ENCODE measurements at places on chromosomes 7 and 10.

- DNase-seq: no peak
Measured at GRCh38 chr10:78575400-78575799, 493.4 kb upstream of the ZMIZ1 start.

GRCh38 chr7:16986755-16987154, 105.0 kb upstream of the AGR3 start:
- DNase-seq: no peak

DNA sequence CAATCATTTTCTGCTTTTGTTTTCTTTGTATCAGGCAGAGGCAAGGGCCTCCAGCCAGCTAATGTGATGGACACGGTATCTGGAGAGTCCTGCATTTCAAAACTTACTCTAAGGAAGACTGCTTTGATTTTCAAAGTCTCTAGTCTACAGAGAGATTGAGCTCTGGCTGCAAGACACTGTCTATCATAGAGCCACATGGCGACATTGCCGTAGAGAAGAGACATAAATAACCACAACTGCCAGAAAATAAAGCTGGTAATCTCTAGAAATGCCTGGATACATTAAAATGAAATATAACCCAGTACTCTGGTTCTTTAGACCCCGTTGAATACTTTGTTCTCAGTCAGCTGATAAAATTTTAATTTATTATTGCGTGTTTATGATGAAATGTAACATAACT, 90.8 kb downstream of the OTUD1 start:
- no peak for DNase-seq

DNA sequence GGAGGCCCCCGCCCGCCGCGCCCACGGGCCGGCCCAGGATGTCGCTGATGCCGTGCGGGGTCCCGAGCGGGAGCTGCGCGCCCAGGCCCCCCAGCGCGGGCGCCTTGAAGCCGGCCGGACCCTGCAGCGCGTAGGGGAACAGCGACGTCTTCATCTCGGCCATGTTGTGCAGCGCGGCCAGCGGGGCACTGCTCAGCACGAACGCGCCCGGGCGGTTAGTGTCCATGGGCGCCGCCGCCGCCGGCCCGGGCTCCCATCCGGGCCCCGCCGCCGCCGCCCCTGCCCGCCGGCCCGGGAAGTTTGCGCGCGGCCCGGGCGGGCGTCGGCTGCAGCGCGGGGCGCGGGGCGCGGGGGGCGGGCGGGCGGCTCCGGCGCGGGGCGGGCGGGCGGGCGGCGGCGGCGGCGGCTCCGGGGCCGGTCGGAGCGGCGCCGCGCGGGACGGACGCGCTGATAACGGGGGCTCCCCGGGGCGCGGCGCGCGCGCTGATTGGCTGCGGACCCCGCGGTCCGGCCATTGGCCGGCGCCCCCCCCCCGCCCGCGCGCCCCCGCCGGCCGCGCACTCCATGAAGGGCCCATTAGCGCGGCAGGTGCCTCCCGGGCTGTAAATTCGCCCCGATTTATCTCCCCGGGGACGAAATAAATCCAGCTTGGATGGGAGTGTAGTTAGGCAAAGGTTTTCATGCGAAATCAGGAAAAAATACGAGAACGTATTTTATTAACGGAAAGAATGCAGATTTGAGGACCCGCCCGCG, at the start of gene NKX6-2:
Gene NKX6-2, minus strand, starts transcription at position 425 of the 753 bp plus-strand sequence. Its CDS starts 199 bp downstream, at position 226.
- DNase-seq: no peak

DNA sequence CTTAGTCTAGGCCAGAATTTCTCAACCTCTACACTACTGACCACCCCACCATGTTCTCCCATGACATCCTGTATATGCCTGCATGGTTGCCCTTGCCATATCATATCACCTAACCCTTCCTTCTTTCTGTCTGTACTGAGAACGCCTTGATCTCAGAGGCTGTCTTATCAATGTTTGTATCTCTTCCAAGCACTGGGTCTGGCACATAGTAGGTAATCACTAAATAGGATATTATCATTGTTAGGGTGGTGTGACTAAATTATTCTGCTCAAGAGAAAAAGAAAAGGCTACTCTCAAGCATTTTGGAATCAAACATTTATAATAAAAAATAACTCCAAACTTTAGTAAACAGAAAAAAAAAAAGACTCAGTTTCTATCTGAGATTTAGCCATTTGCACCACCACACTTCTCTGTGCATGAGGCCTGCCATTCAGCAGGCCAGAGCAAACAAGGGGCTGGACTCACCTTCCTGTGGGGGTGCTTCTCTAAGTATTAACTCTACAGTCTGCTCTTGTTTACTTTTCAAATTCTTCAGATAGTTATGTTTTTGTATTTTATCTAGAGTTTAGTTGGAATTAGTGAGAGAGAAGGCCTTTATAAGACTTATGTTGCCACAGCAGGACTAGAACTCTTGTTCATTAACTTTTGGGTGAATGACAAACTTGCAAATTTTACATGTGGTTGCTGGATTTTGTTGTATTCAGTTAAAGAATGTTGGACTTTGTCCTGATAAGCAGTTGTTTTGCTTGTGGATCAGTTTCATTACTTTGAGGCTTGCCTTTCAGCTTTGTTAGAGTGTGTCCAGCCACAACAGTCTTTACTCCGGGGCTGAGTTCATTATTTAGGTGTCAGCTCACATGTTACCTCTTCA, 5.4 kb downstream of the AGBL3 start:
- DNase-seq: peak; percentile 35

- DNase-seq: no peak
Measured at GRCh38 chr10:115860182-115861107, 412.6 kb downstream of the GFRA1 start.

DNA sequence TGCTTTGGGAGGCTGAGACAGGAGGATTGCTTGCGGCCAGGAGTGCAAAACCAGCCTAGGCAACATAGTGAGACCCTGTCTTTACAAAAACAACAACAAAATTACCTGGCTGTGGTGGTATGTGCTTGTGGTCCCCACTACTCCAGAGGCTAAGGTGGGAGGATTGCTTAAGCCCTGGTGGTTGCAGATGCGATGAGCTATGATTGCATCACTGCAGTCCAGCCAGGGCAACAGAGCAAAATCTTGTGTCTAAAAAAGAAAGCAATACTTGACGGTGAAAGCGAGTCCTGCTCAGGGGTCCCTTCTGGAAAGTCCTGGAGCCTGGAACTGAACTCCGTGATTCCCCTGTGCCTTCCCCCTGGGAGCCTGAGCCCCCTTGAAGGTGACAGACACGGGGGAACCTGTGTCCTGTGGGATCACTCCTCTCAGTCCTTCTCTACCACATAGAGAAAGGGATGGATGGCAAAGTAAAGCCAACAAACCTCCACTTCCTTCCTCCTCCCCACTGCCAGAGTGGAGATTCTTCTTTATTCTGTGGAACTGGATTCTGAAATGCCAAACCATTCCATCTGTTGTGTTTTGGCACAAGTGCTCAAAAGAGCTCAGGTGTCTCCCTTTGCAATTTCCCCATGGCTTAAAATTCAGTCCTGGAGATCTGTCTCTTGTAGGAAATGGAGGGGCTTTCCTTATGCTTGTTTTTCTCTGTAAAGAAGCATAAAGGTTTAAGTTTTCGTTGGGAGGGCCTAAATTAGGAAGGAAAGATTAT, 50.6 kb downstream of the KIAA1217 start:
- no peak for DNase-seq

- DNase-seq: no peak
Measured at GRCh38 chr10:64648915-64649314, 1127.7 kb downstream of the REEP3 start.

DNA sequence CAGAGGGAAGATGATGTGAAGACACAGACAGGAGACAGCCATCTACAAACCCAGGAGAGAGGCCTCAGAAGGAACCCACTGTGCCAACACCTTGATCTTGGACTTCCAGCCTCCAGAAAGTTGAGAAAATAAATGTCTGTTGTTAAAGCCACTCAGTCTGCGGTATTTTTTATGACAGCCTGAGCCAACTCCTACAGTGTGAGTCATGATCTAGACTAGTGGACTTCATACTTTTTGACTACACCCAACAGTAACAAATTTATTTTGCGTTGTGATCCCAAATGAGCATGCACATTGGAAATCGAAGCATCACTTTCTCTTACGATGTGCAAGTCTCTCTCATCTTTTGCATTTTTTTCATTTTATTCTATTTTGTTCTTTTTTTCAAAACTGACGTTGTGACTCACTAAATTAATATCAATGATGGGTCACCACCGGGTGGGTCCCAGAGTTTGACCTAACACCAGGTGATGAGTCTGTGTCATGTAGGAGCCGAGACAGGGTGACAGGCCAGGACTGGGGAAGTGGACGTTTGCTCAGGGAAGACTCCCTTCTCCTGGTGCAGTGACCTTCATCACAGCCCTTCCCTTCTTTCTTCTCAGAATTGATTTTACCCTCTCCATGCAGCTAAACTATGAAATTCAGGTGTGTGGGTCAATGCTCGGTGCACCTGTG, 28.9 kb downstream of the PHYH start:
- DNase-seq: peak; percentile 48

DNA sequence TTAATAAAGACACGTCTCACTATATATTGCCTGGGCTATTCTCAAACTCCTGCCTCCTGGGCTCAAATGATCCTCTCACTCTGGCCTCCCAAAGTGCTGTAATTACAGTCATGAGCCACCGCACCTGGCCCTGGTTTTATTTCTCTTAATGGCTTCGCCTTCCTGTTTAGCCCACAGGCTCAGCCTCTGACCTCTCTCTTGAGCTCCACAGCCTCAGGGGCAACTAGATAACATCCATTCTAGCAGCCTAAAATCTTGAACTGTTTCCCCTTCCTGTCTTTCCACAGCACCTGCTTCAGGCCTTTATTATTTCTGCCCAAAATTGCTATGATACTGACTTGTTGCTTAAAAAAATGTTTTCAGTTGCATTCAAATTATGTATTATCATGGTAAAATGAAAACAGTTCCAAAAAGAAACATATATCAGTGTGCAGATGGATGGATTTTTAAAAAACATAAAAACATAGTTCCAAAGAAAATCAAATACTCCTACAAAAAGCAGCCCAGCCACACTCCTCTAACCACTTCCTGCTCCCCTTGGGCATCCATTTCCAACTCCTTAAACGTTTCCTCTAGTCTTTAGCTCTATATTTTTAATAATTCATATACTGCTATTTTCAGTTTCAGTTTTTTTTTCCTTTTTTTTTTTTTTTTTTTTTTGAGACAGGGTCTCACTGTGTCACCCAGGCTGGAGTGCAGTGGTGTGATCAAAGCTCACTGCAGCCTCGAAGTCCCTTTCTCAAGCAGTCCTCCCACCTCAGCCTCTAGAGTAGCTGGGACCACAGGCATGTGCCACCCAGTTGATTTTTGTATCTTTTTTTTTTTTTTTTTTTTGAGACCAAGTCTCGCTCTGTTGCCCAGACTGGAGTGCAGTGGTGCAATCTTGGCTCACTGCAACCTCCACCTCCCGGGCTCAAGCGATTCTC, 5.1 kb upstream of the BAZ1B start:
- DNase-seq: no peak

GRCh38 chr10:44386546-44387052, 1.7 kb upstream of the CXCL12 start:
- DNase-seq: peak; percentile 57

DNA sequence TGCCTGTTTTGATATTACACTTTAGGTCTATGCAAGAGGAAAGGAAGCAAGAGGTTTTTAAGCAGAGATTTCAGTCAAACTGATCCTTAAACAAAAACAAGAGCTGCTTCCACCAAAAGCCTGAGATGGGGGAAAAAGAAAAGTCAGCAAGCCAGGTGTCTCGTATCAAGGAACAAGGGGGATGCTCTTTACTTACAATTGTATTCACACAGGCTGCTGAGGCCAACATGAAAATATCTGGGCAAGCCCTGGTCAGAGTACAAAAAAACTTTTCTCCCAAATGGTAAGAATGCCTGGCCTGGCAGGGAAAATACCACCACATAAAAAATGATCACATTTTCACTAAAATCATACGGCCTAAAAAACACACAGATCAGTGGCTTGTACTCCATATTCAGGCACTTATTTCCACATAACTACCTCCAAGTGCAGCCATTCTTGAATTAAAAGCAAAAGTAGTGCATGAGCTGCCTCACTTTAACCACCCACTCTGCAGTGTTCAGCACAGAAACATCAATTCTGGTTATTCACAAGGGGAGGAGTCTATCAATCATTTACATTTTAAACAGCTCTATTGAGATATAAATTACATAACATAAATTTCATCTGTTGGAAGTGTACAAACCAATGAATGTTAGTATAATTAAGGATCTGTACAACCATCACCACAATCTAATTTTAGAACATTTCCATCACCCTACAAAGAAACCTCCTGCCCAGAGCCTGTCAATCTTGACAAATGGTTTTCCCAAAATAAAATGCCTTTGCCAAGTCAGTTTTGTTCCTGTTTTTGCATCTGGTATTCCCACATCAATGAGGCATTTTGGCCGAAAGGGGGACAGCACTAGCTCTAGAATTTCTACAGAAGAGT, 70.2 kb downstream of the GRB10 start:
- peak; percentile 35 for DNase-seq

- DNase-seq: no peak
Measured at GRCh38 chr7:47979832-47980181, 392 bp upstream of the HUS1 start.

- no peak for DNase-seq
Measured at GRCh38 chr7:30727061-30727945, 24.6 kb upstream of the INMT start.

DNA sequence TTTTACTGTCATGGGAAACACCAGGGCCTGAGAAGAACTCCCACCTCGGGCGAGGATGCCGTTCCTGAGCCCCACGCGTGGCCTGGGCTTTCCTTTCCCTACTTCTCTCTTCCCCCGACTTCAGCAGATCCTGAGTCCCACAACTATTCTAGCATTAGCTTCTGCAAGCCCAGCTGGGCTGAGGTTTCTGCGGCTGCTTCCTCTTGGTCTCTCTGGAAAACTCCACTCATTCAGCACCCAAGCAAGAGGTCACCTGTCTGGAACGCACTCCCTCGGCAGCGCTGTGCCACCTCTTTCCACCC, 761 bp upstream of the DOCK1 start:
- DNase-seq: no peak

DNA sequence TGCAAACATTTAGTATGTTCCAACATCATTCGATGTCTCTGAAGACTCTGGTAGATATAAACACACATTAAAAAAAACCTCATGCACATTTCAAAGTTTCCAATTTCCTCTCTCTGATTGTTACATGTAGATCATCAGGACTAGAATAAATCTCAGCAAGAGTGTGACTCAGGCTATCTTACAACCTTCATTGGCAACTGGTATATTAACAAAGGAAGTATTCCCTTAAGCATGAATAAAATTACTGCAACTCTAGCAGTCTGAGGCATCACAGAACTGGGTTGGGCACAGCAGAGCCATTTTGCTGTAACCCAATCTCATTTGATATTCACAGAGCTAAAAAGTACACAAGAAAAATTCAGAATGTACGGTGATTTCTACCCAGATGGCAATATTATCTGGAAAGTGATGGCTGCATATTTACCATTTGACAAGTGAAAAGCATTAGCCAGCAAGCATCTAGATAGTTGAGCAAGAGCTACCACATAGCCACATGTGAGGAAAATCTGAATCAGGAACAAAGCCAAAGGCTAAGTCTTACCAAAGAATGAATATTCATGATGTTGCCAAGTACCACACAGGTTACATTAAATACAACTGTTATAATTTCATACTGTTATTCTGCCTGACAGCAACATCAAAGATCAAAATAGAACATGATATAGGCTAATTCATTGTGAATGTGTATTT, 232.2 kb downstream of the CRPPA start:
- peak; percentile 73 for DNase-seq

All from fibroblast of lung (primary cell).